ENCODE measurements at places on chromosomes 4 and X. TPM values are rescaled to one million over a fixed set of nuclear protein-coding genes. Genes with fewer than 3 reads are reported as not detected.

ZDHHC15 gene
- 0.02 TPM for total RNA-seq

MAP7D2 gene
- total RNA-seq = 0.74 TPM

SEC24D gene
- total RNA-seq = 98.1 TPM

- peak; percentile 29 for DNase-seq
Observed at GRCh38 chr4:824461-825062, 1.4 kb downstream of the CPLX1 start.

- no peak for DNase-seq
Observed at GRCh38 chr4:103719830-103720207, at the start of gene TACR3. TACR3 (minus strand) TSS chr4:103719985; CDS start chr4:103719675, 310 bp downstream.

DNA sequence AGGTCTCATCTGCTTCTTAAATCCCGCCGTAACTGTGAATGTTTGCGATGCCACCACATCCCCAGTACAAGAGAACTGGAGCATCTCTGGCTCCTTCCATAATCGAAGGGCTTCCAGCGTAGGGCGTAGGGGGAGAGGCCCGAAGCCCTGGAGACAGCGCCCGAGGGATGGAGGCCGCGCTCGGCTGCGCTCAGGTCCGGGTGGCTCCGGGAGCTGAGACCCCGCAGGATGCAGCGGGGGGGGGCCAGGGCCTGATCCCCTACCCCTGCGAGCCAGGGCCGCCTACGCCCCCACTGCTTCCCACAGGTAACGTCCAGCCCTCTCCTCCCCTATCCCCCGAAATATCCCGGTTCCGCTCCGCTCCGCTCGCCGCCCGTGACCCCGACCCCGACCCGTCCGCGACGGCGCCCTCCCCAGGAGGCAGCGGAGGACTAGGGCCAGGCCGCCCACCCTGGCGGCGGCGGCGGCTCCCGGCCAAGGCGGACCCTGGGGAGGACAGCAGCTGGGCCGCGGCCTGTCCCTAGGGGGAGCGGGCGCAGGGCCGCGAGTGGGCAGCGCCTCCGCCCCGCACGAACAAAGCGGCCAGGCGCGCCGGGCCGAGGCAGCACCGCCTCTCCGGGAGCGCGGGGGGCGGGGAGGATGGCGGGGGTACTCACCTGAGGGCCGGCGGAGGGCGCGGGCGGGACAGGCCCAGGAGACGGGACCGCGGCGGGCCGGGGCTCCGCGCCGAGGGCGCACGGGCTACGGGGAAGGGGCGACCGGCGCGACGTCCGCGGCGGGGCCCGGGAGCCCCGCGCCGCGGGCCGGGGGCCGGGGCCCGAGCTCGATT lies 723 bp downstream of the WDFY3 start:
- peak; percentile 56 for DNase-seq

ADH6 gene
- total RNA-seq = not detected

Measured in M059J (cell line).